ENCODE measurements at places on chromosomes 13 and 19.

DNA sequence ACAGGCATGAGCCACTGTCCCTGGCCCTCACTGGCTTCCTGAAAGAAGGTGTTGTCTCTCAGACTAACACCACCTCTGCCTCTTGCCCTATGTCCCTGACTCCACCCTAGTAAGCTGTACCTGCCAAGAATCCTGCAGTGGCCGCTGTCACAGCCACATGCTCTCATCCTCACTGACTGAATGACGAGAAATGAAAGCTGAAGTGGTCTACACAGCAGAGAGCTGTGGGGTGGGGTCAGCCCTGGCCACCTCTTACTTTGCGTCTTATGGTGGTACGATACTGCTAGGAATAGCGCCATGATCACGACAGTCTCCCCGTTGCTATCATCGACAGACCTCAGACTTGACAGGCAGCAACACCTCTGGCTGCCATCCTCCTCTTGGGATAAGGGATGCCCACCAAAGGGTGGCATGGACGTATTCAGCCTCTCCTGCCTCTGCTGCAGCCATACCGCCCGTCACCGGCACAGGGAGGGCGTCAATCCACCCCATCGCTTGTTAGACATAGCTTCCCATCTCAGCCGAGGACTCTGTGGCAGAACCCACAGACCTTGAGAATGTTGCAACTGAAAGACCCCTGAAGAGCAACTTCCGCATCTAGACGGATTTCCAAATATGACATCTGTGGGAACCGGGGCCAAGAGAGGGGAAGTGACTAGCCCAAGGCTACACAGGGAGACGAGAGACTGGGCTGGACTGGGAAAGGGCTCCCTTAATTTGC, 809 bp downstream of the MYO1F start:
- DNase-seq, result no peak

DNA sequence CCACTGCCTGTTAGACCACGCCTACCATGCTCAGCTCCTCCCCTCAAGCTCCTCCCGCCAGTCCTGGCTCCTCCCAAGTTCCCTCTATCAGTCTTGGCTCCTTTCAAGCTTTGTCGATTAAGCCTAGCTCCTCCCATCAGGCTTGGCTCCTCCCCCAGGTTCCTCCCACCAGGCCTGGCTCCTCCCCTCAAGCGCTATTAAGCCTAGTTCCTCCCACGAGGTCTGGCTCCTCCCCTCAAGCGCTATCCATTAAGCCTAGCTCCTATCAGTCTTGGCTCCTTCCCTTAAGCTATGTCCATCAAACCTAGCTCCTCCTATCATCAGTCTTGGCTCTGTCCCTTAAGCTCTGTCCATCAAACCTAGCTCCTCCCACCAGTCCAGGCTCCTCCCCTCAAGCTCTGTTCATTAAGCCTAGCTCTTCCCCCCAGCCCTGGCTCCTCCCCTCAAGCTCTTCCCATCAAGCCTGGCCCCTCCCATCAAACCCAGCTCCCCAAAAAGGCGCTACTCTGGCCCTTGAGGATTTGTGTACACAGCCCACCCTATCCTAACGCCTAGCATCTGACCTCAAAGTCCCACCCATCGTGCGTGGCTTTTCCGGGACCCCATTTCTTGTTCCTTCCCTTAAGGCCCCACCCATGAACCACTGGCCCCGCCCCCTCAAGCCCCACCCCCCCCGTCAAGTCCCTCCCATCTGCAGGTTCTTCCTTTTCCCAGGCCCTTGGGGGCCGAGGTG, 10.0 kb downstream of the CAMSAP3 start:
- no peak for DNase-seq

GRCh38 chr19:5326986-5327623, 13.5 kb downstream of the PTPRS start:
- no peak for DNase-seq

DNA sequence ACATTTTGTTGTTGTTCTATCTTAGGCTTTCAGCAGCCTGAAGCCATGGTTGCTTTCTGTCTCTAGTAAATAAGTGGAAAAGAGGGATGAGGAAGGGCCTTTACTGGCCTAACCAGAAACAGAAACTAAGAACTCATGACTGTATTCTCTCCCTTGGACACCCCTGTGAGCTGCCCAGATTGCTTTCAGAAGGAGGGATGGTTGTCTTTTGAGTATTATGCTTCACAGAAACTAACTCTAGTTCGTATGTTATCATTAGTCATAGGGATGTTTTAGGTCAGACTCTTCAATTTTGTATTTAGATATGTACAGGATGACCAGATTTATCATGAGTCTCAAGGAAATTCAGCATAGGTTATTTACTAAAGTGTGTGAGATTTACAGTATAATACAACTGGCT, 17.5 kb downstream of the BORA start:
- no peak for DNase-seq

GRCh38 chr19:13129384-13129783, 11.3 kb downstream of the NACC1 start:
- DNase-seq, result no peak

DNA sequence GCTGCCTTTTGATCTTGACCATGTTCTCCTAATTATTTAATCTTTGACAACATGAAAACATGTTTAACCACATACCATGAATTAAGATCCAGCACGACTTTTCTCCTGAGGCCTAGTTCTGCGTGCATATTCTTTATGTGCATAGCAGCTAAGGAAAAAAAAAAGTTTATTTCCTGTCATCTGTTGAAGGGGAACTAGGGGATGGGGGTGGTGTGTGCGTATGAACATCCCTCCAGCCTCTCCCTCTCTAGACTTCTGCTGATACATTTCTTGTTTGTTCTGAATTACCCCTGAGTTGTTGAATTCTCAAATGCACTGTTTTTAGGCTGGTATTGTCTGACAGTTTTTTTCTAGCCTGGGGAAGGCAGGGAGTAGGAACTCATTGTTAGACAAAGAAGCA, 543.3 kb downstream of the FGF9 start:
- no peak for DNase-seq

DNA sequence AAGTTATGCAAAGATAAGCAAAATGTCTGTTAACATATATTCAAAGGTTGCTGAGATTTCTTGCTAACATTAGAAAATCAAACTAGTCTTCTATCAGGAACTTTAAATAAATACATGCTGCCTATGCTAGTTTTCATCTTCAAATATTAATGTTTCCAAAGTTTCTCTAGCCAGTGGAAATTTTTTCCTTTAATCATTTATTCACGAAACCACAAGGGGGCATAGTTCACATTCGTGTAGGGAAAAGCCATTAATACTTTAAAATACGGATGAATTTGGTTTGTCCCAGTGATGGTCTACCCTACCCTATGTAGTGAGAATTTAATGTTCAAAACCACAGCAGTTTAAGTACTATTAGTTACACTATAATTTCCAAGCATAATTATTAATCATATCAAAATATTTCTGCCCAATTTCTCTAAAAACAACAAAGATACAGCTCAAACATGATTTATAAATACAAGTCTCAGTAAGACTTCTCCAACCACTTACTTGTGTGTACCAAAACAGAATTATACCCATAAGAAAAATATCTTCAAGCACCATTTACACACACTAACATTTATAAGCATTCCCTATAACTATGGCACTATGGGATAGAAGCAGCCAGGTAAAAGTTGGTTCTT, 16.2 kb downstream of the NUFIP1 start:
- DNase-seq, result no peak

All from activated T-cell treated with anti-CD3 and anti-CD28 coated beads for 1 hour (primary cell).